ENCODE measurements at places on chromosomes 2 and 18.

GRCh38 chr2:69983392-69983966 is 22.0 kb upstream of the ASPRV1 start:
- DNase-seq, result no peak

GRCh38 chr2:239621611-239622010 is 220.8 kb upstream of the HDAC4 start:
- DNase-seq, result no peak

DNA sequence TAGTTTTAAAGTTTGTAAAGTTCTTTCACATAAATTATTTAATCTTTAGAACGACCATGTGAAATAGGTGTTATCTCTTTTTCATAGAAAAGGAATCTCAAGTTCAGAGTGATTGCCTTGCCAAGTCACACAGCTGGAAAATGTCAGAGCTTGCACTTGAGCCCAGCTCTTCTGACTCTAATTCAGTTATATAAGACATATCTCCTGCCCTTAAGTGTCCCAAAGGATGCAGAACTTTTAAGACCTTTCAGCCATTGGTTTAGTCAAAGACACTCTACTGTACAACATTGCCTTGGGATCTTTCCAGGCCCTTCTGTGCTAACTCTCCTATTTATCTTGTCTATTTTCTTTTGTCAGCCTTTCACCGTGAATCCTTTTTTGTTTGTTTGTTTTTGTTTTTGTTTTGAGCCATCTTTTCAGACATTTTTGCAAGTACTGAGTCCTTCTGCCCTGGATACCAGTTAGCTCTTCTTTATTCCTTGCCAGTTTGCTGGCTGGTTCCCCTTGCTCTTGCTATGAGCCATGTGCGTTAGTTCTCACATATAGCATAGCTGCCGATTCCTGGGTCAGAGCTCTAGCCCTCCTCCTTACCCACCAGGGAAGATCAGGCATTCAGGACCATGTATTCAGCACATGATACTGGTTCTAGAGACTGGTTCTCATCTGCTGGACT is 160.0 kb upstream of the MYO3B start:
- DNase-seq, result no peak

DNA sequence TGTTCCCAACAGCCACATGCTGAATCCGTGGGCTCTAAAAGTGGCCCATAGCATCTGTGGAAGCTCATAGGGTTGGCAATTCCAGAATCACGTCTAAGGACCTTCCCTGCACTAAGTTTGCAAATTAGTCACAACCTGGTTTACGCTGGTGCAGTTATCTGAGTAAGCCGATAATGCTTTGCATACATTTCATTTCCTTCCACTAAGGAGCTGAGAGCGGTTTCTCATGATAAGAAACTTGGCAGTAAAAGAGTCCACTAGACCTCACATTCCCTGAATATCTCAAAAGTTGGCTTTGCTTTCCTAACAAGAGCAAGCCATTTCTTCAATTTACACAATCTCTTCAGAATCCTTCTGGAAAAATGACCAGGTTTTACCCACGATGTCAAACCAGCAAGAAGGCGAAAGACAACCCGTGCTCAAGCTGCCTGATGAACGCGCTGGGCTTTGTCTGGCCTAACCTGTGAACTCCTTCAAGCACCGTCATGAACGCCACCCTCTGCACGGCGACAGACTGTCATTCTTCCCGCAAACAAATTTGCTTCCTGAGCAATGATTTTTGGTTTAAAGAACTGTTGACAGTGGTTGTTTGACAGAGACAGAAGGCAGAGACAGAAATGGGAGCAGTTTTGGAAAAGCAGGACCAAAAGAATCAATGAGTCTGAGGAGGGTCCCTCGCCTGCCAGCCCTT is 73.0 kb upstream of the COPS8 start:
- DNase-seq, result no peak

Measured in stimulated activated CD4-positive, alpha-beta T cell treated with anti-CD3 and anti-CD28 coated beads, TNF-alpha, amount 100 ng/mL, for 1 hour (primary cell).